ENCODE measurements at places on chromosomes 3 and 15. TPM values are rescaled to one million over a fixed set of nuclear protein-coding genes. Genes with fewer than 3 reads are reported as not detected.

DNA sequence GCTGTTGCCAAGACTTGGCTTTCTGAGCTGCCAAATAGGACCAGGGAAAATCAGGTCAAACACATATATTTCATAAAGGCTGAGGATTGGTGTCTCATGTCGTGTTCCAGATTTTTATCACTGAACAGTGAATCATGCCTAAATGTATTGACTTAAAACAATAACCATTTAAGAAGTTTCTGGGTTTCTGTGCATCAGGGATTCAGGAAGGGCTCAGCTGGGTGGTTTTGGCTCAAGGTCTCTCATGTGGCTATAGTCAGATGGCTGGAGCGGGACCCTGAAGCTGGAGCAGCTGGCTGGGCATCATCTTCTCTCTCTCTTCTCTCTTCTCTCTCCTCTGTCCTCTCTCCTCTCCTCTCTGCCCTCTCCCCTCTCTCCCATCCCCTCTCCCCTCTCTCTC, 10.7 kb upstream of the RFTN1 start:
- DNase-seq = no peak

GRCh38 chr3:188310270-188310710, 156.3 kb downstream of the LPP start:
- DNase-seq = no peak

DNA sequence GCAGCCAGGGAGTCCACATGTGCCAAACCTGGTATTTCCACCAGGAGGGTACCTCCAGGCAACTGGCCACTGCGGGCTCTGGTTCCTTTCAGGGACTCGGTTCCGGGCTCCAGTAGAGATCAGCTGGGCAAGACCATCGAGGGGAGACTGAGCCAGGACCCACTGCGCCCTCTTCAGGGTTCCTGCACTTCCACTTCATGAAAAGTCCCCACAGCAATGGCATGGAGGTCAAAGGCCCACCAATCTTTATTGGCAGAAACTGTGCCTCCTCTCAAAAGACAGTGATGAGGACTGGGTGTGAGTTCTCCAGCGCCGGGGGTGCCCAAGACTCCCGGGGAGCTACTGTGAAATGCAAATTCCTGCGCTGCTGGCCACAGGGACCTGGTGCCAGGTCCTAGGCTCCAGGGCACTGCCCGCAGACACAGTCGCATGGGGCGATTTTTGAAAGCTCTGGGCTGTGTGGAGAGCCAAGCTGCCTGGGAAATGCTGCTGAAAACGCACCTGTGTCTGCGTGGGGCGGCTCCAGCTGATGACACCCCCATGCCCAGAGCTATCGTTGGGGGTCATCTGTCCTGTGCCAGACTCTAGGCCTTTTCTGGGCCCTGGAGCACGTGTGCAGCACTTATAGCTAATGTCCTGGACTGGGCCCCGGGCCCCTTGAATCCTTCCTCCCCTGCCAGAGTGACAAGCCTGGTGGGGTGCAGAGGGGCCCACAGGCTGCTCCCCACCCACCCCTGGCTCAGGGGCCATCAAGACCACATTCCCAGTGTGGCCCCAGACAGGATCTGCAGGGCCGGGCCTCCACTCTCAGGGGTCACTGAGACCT, 144.0 kb downstream of the NSMCE3 start:
- no peak for DNase-seq

- no peak for DNase-seq
Observed at GRCh38 chr3:127630811-127631714, 2.1 kb downstream of the PODXL2 start.

DNA sequence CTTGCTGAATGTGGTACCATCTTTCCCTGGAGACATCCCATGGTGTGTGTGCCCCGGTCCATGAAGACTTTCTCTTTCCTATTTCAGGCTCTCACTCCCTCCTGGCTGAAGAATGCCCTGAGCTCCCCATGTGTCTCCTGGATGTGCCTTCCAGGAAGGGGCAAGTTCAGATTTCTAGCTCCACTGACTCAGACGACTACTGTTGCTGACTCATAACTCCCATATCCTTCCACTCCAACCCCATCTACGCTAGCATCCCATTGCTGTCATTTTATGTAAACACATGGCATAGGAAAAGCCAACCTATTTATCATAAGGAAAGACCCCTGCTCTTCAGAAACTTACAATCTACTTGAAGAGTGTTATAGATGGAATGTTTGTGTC, 95.0 kb downstream of the ADCY5 start:
- DNase-seq = no peak

DNA sequence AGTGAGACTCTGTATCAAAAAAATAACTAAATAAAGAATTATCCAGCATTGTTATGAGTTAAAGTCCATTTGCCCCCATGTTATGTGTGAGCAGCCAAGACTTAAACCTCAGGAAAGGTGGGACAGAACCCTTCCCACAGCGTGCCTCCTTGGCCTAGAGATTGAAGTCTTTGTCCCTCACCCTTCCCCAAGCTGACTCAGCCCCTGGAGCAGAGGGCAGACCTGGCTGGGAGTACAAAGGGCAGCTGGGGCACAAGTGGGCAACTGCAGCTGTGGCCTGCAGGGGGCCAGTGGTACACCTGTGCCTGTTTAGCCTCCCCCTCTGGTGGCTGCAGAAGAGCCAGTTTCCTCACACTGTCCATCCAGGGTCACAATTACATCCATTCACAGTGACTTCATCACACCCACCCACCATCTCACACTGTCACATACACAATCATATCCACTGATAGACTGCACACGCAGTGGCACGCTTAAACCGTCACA, 940 bp upstream of the ACY1 start:
- peak; percentile 80 for DNase-seq

DNA sequence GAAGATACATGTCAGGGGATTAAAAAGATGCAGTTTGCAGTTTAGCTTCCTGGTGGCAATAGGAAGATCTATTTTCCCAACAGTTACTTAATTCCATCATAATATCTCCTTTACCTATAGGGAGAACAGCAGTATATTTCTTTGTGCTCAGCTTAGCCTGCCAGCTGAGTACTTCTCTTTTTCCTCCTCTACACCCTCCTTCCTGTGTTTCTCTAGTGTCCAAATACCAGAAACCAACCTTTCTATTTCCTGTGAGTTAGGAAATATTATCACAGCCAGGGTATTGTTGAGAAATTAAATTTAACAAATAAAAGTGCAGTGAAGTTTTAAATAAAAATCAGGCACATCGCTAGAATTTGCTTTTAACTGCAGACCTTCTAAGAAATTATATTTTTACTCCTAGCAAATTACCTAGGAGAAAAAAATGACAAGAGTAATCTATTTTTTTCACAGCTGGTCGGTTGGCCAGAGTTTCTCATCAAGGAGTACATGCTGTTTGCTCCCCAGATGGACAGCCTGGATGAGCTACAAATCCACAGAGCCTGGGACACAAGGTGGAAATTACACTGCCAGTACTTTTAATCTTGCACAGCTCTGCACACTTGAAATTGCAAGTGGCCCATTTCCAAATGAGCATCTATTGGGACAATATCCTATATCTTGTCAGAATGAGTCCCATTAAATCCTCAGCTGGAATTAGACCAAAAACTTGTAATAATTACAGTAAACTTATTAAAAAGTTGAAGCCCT, 185.2 kb upstream of the CFAP20DC start:
- DNase-seq = no peak

DNA sequence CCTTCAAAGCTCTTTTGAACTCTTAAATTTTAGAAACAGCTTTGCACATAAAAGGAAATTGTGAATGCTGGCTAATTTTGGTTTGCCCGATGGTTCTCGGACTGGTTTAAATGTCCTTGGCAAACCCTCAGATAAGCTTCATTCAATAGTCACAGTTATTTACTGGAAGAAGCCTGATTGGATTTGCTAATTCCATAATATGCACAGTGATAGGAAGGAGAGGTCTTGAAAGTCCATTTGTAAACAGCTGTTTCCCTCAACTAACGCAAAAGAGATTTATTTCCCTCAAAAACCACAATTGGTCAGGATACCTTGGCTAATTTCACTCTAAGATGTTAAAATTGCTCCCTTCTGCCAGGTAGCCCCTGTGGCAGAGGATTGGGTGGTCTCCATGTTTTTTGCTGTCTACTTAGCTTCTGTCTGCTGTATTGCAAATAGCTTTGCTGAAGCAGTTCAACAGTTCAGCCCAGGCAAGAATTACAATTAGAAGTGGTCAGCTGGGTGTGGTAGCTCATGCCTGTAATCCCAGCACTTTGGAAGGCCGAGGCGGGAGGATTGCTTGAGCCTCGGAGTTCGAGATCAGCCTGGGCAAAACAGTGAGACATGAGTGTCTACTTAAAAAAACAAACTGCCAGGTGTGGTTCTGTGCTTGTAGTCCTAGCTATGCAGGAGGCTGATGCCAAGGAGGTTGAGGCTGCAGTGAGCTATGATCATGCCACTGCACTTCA, 30.6 kb upstream of the PROK2 start:
- no peak for DNase-seq

GRCh38 chr15:40925495-40925862, 3.7 kb upstream of the DLL4 start:
- peak; percentile 58 for DNase-seq

DNA sequence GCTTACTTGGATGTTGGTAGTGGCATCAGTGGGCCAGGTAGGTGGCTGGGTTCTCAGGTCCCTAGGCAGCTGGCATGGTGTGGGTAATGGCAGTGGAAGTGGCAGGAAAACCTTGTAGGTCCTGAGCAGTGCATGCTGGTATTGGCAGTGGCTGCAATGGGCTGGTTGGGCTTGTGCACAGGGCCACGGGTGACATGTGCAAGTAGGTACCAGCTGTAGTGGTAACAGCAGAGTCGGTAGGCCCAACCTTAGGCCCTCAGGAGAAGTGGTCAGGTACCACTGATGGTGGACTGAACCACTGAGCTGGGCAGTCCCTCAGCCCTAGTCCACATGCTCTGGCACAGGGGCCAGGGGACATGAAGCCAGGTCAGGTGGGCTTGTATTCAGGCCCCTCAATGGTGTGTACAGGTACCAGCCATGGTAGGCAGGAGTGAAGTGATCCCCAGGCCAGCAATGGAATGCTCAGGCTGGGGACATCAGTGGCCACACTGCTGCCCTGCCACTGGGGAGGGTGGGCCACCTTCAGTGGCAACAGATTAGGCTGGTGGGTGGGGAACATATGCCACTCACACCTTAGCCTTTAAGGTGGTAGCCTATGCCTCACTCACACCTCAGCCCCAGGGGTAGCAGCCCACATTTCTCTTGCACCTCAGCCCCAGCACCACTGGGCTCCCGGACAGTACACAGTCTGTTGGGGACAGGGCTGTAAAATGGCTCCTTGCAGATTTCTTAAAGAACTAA, 118.1 kb downstream of the LRRK1 start:
- DNase-seq = no peak

DNA sequence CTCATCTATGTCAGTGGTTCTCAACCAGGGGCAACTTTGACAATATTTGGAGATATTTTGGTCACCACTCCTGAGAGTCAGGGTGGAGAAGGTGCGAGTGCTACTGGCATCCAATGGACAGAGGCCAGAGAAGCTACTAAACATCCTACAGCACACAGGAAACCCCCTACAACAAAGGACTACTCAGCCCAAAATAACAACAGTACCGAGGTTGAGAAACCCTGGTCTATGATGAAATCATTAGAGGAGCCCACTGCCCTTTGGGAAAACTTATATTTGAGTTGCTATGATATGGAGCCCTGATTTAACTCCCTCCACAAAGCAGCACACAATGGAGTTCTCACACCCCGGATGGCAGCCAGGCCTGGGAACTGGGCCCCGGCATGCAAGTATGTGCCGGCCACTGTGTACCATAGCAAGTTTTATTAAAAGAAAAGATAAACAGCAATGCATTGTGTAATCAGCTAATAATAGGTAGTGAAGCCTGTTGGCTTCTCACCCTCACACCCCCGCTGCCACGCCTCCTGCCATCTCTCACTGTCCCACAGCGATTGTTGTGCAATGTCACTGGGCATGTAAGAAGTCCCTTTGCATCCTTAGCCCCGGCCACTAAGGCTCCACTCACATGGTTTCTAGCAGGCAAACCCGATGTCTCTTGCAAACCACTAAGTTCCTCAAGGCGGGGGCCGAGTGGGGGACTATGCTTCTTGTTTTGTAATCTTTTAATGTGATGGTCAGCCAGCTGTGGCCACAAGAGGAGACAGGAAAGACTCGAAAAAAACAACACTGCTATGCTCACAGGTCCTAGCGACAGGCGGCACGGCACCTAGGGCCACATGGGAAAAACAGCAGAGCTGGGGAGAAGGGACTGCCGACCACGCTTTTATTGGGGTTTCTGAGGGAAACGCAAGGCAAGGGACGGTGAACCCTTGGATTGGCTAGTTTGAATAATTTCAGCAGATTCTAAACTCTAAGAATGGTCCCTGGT, 110.0 kb downstream of the AQP9 start:
- DNase-seq = peak; percentile 23

- DNase-seq = no peak
Observed at GRCh38 chr3:127750226-127751031, 71.9 kb downstream of the MGLL start.

ABHD2 gene
- 112 TPM for total RNA-seq

TGM5 gene
- total RNA-seq = not detected

ARGFX gene
- total RNA-seq = not detected

SRGAP3 gene
- 7.9 TPM for total RNA-seq

TM4SF1 gene
- total RNA-seq = 27.0 TPM

LMLN gene
- total RNA-seq = 5.4 TPM

FOXB1 gene
- total RNA-seq = not detected

All from left colon (tissue), 2 donors.